Retina (tissue), 1 donor: ENCODE measurements at places on chromosomes 5 and 9.

DNA sequence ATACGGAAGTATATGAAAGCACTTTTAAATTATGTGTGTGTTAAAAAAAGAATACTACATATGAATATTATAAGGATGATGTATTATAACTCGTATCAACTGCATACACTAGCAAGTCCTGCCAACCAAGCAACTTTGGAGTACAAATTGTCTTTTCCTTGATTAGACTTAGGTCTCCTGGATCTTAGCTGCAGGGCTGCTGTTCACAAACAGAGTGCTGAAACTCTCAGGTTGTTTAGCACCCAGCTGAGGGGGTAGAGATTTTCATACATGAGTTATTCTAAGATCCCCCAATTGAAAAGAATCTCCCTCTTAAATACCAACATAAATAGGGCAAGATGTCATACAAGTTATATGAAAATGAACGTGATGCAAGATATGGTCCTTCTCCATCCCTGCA is 149.8 kb upstream of the TNC start:
- DNase-seq: no peak

DNA sequence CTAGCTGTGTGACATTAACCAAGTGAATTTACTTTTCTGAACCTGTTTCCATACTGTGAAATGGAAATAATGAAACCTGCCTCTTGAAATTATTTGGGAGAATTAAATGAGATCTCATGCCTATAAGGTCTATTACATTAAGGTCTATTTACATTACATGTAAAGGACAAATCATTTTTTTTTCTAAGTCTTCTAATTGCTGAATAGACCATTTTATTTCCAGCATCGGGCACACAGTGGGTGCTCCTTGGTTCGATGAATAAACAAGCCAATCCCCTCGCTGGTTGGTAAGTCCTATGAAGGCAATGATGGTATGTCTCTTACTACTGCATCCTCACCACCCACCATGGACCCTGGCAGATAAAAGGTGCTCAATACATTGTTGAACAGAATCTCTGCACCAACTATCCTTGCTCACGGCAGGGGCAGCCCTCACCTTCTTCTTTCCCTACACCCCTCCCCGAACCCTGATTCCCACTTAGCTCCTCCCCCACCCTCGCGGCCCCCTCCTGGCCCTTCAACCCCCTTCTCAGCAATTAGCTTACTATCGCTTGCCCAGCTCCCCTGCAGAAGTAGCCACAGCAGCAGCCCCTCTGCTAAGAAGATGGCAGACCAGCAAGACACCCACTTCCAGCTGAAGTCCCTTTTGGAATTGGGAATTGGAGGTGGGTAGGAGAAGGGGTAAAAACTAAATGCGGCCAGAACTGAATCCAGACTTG is 3.0 kb downstream of the PCDH1 start:
- DNase-seq: no peak

GRCh38 chr9:110601098-110601497 is 21.6 kb upstream of the SVEP1 start:
- DNase-seq: no peak

- DNase-seq: no peak
These were observed 42.7 kb downstream of the SH3PXD2B start for GRCh38 chr5:172411484-172412072.

- DNase-seq: no peak
These were observed 86.0 kb upstream of the ITGA2 start for GRCh38 chr5:52903142-52903541.

DNA sequence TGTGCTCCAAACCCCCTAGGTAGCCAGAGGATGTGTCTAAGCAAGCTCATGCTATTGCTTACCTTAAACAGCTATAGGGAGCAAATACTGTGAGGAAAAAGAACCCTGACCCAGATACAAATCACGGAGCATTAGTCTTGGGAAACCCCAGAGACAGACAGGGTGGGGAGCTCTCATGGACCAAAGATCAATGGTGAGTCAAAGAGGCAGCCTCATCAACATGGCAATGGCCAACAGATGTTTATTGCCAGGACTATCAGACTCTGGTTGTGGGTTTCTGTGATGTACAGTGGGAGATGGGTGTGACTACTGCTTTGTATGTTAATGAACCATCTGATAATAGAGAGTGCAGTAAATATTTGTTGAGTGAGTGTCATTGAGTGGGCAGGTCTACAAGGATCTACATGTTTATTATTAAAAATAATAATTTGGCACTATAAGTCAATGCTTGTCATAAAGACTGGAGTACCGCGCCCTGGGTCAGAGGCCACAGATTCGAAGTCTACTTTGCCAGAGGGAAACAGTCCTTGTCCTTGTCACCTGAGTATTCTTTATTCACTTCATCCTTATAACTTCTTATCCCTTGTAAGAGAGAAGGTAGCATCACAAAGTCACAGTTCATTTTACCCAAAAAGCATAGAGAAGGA is 56.5 kb upstream of the RAI14 start:
- no peak for DNase-seq

DNA sequence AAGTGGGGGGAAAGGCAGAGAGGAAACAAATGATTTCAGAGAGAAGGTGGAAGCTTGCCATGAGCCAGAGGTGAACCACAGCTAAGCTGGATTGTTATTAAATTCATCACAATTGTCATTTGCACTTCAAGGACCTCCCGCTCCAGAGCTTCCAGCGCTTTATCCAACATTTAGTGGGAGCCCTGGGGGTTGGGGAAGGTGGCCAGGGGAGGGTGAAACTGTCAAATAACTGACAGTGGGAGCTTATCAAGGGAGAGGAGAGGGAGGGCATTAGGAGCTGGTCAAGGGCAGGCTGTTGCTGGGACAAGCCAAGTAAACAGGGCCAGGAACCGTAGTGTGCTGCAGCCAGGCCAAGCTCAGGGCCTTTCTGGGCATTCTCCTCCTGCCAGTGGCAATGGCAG is 71.5 kb downstream of the SIL1 start:
- DNase-seq: no peak

- peak; percentile 38 for DNase-seq
These were observed 373.6 kb downstream of the ADGRV1 start for GRCh38 chr5:90932052-90932699.

GRCh38 chr5:38319491-38319890 is 61.1 kb downstream of the EGFLAM start:
- DNase-seq: no peak

DNA sequence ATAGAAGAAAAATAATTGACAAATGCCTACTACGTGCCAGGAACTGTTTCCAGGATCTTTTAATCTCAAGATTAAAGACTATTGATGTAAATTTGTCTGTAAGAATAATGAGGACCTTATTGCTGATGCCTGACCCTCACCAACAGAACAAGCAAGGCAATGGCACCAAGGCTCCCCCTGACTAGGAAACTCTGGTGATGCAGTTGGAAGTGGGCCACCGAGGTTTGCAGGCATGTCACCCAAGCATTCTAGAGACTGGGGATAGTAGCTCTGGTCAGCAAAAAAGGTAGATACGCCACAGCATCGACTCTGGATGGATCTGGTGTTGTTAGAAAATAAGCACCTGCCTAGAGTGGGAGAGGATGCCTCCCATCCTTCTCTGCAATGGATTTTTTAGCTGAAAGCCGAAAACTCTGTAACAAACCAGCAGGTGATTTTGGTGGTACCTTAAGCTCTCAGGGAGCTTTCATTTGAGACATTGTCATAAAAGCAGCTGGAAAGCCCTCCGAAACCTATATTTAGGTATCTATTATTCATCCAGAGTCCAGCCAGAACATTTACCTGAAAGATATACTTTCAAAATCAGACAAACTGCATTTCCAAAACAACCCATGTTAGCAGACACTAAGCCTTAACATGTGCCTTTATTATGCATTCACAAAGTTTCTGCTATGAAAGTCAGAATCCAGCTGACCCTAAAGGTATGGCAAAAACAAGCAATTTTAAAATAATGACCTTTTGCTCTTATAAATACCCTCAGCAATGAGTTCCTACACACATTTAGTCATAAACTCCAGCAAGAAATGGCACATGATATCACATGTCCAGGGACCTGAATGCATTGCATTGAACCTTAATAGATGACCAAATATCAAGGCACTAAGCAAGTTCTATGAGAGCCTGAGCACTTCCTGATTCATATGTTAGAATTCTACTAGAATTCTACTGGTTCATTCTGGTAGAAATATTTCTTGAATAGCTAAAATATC is 308.4 kb downstream of the PDE4D start:
- no peak for DNase-seq
